ENCODE measurements at places on chromosomes 12 and 14.

DNA sequence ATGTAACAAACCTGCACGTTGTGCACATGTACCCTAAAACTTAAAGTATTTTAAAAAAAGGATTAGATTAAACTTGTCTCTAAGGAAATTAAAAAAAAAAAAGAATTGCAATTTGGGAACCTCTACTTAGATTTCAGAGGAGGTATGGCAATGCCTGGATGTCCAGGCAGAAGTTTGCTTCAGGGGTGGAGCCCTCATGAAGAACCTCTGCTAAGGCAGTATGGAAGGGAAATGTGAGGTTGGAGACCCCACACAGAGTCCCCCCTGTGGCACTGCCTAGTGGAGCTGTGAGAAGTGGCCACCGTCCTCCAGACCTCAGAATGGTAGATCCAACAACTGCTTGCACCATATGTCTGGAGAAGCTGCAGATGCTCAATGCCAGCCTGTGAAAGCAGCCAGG, 279.6 kb upstream of the CCDC196 start:
- no peak for DNase-seq

DNA sequence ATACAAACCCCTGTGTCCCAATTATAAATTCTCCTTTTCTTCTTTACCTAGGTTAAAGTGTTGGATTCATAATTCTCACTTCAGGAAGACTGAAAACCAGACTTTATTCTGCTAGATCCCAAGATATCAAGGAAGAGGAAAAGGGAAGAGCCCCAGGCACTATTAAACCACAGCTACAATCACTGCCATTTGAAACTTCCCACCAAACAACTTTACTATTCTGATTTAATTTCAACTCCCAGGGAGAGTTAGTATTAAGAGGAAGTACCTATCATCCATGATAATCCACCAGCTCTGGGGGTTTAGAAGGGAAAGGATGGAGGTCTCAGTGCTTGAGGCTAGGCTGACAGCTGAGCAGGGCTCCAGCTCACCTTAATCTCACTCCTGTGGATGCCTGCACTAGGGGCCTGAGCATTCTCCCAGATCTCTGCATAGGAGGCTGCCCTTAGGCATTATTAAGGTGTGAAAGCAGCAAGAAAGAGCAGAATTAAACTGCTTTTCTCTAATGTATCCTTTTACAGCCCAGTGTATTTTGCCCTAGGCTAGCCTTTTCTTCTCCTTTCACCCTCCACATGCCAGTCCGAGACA, 52.9 kb downstream of the MYF5 start:
- no peak for DNase-seq

- no peak for DNase-seq
These were observed 161.9 kb downstream of the CHST11 start for GRCh38 chr12:104618691-104619090.

- no peak for DNase-seq
These were observed 429.7 kb downstream of the EGLN3 start for GRCh38 chr14:33521192-33521591.

GRCh38 chr14:95206534-95206933, 49.2 kb upstream of the DICER1 start:
- no peak for DNase-seq
